ENCODE measurements at places on chromosomes 13 and 19.

DNA sequence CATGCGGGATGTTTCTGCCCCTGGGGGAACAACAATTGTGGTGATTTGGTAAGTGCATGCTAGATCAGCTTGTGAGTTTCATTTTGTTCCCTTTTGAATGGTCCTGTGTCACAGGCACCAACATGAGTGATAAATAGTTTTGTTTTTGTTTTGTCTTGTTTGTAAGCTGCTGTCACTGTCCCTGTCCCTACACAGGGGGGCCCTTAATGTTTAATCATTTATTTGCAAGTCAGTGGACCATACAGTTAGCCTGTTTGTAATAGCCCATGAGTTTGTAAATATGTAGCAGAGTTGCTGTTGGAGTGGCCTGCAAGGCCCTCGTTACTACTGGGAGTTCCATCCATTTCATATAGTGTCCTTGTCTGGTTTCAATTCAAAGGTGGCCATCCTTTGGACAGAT, 979.6 kb upstream of the SPRY2 start:
- no peak for DNase-seq

DNA sequence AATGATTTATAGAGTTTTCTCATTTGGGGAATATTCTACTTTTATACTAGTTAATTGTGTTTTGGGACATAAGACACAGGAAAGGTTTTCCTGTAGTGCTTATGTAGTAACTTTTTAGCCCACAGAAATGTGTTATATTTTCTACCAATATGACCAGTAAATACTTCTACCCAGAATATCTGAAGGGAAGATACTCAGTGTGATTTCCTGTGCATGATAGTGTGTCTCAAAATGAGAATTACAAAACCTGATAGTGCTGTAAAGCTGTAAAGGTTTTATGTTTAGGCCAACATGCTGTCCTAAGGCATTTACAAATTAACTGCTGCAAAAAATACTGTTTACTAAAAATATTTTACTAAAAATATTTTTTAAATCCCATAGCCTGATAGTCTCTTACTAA, 126.8 kb downstream of the RXFP2 start:
- DNase-seq, result no peak

DNA sequence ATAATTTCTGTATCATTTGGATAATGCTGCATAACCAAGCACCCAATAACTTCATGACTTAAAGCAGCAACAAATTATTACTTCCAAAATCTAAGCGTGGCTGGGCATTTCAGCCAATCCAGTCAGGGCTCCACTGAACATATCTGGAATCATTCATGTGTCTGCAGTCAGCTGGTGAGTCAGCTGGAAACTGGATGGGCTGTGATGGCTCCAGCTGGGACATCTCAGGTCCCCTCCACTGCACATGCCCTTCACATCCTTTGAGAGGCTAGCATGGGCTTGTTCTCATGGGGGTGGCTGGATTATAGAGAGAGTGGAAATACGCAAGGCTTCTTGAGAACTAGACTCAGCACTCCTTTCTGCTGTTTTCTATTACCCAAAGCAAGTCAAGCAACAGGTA, 961.9 kb downstream of the DIAPH3 start:
- no peak for DNase-seq

GRCh38 chr13:53136554-53137215, 108.1 kb downstream of the OLFM4 start:
- no peak for DNase-seq

DNA sequence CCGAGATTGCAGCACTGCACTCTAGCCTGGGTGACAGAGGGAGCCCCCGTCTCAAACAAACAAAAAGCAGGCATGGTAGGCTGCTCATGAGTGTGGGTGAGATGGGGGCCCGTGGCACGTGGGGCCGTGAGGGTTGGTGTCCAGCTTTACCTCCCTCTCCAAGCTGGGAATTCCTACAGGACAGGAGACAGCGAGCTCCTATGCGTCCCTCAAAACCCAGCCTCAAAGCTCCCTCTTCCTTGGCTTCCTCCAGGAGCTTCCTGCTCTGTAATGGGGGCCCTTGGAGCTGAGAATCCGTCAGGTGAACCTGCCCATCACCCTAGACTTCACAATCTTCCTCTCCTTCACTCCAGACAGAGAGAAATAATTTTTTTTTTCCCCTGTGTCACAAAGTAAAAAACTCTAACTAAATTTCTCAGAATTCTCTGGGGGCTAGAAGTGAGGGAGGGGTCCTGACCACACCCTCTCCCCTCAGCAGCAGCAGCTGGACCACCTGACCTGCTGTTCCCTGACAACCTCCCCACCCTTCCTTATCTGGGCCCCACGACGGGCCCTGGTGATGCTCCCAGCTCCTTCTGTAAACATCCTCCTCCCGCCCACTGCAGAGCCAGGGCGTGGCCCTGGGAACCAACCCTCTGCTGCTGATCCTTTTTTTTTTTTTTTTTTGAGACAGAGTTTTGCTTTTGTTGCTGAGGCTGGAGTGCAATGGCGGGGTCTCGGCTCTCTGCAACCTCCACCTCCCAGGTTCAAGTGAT, 22.1 kb upstream of the WDR18 start:
- no peak for DNase-seq

Measured in stimulated activated CD8-positive, alpha-beta memory T cell treated with anti-CD3 and anti-CD28 coated beads, Interleukin-7, amount 100 ng/mL, for 1 hour (primary cell).